ENCODE measurements at places on chromosomes 16 and 17. TPM values are rescaled to one million over a fixed set of nuclear protein-coding genes. Genes with fewer than 3 reads are reported as not detected.
A peak's percentile ranks its signal among the peaks of the same experiment; 100 is the strongest.

GRCh38 chr17:38463451-38463858, 35.2 kb downstream of the ARHGAP23 start:
- DNase-seq = no peak

- no peak for DNase-seq
Measured at GRCh38 chr17:61302953-61303816, 96.5 kb upstream of the TBX2 start.

GRCh38 chr17:15981208-15981607, 18.3 kb downstream of the ZSWIM7 start:
- DNase-seq = no peak

- peak; percentile 31 for DNase-seq
Measured at GRCh38 chr17:48113201-48113676, 5.7 kb downstream of the SNX11 start.

DNA sequence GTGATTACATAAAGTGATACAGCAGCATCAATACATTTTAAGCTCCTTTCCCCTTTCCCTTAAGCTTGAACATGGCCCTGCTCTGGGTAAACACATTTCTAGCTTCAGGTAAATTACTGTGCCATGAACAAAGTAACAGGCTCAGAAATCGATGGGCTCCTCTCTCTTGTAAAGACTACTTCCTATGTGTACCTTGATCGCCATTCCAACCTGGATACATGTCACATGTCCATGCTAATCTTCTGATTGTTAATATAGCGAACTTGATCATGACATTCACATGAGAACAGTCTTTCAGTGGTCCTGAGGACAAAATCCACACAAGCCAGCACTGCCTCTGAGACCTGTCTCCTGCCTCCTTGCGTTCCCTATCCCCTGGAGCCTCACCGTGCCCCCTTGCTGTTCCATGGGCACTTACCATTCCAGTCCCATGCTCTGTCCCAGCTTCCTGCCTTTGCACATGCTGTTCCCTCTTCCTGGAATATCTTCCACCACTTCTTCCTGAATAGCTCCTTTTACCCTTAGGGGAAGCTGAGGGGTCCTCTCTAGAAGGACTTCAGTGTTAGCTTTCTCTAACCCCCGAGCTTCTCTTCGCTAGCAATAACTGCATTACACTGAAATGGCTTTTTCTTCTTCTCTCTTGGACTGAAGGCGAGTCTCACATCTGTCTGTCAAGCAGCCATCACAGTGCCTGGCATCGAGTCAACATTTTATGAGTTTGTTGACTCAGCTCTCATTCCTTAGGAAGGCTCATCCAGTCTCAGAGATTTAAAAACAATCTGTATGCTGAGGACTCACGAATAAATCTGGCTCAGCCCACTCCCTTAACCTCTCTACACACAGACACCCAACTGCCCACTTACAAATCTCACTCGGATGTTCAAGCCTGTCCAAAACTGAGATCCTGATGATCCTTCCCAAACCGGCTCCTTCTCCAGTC, 93.3 kb downstream of the ASIC2 start:
- no peak for DNase-seq

GRCh38 chr17:19945009-19945626, 32.5 kb downstream of the AKAP10 start:
- DNase-seq = no peak

- no peak for DNase-seq
Measured at GRCh38 chr16:73037331-73037745, 10.6 kb downstream of the ZFHX3 start.

DNA sequence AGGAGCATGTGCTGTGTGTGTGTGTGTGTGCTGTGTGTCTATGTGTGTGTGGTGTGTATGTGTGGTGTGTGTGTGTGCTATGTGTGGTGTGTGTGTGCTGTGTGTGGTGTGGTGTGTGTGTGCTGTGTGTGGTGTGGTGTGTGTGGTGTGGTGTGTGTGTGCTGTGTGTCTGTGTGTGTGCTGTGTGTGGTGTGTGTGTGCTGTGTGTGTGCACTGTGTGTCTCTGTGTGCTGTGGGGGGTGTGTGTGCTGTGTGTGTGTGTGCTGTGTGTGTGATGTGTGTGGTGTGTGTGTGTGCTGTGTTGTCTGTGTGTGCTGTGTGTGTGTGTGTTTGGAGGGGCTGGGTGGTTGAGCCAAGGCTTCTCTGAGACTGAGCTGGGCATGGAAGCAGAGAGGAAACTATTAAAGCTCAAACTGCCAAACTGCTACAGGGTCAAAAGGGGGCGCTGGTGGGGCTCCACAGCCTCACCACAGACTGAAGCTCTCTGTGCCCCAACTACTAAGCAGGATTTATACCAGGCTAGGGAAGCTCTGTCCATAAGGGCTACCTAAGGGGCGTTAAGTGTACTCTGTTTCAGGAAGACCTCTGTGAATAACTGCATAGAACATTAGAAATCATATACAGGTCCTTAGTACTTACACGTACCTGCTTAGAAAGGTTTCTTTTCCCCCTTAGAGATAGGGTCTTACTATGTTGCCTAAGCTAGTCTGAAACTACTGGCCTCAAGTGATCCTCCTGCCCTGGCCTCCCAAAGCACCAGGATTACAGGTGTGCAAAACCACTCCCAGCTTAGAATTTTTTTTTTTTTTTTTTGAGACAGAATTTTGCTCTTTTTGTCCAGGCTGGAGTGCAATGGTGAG, 27.8 kb upstream of the GHDC start:
- no peak for DNase-seq

GRCh38 chr16:59046335-59046734, 312.2 kb upstream of the GOT2 start:
- no peak for DNase-seq

- DNase-seq = no peak
Measured at GRCh38 chr17:3545151-3545550, 12.5 kb downstream of the TRPV3 start.

DNA sequence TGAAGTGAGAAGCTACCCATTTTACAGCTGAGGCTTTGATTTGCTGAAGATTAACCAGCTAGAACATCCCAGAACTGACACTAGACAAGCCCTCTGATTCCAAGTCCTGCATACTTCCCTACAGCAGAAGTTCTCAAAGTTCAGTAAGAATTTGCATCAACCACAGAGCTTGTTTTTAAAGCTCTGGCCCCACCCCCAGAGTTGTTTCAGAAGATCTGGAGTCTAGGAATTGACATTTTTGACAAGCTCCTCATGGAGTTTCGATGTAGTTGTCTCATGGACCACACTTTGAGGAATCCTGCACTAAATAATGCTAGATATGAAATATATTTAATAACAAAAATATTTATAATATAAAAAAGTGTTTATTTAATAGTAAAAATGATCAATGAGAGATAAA, 120.3 kb upstream of the ADAMTS18 start:
- no peak for DNase-seq

GRCh38 chr17:5115673-5116651, at the start of gene USP6:
Gene USP6 (plus strand): TSS chr17:5116032. CDS start chr17:5130368, 14,336 bp downstream.
- peak; percentile 52 for DNase-seq

- no peak for DNase-seq
Measured at GRCh38 chr17:55532670-55533069, 21.4 kb upstream of the SMIM36 start.

- no peak for DNase-seq
Measured at GRCh38 chr16:1443403-1443973, 868 bp downstream of the CCDC154 start.

GRCh38 chr17:64634218-64634617, 27.9 kb downstream of the SMURF2 start:
- DNase-seq = no peak

- DNase-seq = no peak
Measured at GRCh38 chr17:67343237-67343636, 23.1 kb downstream of the PSMD12 start.

DNA sequence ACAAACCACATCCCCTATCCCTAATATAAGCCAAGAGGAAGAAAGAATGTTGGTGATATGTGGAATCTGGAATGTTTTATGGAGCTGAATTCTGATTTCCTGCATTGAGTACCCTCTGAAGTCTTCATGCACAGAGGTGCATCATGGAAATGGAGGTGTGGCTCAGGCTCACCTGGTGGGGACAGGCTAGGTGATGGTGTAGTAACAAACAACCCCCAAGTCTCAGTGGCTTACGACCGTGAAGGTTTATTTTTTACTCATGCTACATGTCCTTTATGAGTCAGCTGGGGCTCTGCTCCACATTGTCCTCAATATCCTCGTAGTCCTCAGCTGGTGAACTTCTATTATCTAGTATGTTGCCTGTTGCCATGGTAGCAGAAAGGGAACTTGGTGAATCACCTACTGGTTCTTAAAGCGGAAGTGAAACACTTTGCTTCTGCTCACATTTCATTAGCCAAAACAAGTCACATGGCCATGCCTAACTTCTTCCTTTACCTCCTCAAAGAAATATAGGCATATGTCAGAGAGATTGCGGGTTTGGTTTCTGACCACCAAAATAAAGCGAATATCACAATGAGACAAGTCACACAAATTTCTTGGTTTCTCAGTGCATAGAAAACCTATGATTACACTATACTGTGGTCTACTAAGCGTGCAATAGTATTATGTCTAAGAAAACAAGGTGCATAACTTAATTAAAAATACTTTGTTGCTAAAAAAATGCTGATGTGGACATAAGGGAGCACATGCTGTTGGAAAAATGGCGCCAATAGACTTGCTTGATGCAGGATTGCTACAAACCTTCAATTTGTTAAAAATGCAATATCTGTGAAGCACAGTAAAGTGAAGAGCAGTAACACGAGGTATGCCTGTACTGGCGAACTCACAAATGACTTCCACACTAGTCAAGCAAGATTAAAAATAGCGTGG, at the start of gene PMFBP1:
TSS of gene PMFBP1 (minus strand) at position 51 of the 930 bp plus-strand sequence. CDS start 947 bp downstream, outside the sequence.
- DNase-seq = no peak

- DNase-seq = no peak
Measured at GRCh38 chr16:27220991-27221390, 17.7 kb downstream of the KDM8 start.

DNA sequence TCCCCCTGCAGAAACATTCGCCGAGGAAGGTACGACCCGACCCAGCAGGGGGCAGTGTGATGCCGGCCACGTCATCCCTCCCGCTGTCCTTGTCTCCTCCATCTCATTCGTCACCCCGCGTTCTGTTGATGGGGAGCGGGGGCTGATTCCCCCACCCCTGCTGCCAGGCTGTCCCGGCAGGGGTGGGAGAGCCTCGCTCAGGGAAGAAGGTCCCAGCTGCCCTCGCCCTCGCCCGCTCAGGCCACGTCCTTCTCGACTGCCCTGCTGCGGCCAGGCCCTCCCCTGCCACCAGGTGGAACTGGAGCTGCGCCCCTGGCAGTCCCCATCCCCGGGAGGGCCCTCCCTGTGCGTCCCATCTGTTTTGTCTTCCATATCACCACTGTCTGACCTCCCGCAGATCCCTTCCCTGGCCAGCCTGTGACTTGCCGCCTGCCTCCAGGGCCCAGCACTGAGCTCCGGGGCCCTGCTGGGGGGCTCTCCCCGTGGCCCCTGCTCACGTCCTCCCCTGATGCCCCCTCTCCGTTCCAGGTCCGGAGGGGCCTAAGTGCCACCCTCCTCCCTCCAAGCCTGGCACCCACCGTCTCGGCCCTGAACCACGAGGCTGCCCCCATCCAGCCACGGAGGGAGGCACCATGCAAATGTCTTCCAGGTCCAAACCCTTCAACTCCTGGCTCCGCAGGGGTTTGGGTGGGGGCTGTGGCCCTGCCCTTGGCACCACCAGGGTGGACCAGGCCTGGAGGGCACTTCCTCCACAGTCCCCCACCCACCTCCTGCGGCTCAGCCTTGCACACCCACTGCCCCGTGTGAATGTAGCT, 20.6 kb downstream of the ADAM11 start:
- DNase-seq = peak; percentile 85

DNA sequence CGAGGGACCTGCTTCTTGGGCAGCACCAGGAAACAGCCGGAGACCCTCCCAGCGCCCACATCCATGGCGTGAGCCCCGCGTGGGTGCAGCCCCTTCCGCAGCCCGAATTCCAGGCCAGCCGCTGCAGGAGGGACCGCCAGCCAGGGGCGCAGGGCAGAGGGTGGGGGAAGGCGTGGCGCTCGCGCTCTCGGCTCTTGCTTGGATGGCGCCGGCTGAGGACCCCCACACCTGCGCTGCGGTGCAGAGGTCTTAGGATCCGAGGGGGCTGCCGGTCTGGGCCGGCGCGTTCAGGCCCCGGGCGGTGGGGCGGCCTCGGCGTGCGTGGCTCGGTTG, 28.8 kb downstream of the ACTG1 start:
- DNase-seq = no peak

DNA sequence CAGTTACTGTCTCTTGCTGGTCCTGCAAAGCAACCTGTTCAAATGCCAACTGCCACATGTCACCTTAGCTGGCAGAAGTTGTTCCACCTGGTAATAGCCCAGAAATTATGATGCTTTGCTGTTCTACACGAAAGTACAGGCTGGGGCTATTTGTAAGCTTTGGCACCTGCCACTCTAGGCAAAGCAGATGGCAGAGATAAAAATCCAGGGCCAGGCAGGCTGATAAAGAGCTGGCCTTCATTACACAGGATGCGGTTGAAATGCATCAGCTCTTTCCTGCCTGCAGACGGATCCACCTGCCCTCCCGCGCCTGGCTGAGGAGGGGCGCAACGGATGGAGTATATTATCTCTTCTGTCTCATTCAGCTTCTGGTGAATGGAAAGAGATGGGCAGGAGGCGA, 29.3 kb upstream of the KDM8 start:
- DNase-seq = no peak

DNA sequence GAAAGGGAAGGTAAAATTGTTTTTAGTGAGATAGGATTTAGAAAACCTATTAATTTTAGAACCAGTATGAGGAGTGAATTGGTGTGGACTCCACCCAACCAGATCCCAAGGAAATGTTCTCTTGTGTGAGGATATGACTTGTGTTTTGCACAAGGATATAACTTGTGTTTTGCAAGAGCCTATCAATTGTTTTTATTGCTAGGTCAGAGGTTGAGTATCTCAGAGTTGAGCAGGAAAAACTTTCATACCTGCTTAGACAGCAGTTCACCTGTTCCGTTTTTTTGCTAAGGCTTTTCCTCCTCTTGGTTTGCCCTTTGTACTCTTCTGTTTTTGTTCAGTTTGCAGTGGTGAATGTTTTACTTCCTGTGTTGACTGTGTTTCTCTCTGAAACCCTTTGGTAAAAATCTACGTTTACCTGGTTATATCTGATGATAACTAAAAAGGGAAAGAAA, 5.1 kb downstream of the NBR1 start:
- DNase-seq = no peak

- peak; percentile 80 for DNase-seq
Measured at GRCh38 chr16:67666032-67666551, 458 bp downstream of the ENKD1 start.

DNA sequence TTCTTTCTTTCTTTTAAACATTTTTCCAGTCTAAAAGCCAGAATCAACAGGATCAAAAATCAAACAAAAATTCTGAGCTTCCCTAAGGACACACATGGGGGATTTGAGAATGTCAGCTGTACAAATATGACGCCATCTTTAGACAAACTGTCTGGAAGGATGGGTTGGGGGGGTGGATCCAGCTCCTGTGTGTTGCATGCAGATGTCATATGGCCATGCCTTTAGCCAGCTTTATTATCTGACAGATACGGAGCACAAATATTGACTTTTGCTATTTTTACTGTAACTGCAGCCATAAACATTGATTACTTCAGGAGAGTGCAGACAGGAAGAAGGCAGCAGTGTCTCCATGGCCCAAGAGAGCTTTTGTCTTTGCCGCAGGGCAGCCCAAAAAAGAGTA, 279.4 kb upstream of the ELAC2 start:
- DNase-seq = no peak

GRCh38 chr17:14933676-14934075, 331.4 kb downstream of the PMP22 start:
- DNase-seq = no peak

Gene HBA2
- 11,939 TPM for total RNA-seq

Gene PRR11
- total RNA-seq = 2.6 TPM

Gene CIBAR2
- not detected for total RNA-seq

Gene CCDC154
- total RNA-seq = 3.3 TPM

Gene XAF1
- total RNA-seq = 67.4 TPM

Gene TBC1D16
- total RNA-seq = 46.9 TPM

Gene SLFN12
- 17.2 TPM for total RNA-seq
